ENCODE measurements at places on chromosomes 3 and 15.

DNA sequence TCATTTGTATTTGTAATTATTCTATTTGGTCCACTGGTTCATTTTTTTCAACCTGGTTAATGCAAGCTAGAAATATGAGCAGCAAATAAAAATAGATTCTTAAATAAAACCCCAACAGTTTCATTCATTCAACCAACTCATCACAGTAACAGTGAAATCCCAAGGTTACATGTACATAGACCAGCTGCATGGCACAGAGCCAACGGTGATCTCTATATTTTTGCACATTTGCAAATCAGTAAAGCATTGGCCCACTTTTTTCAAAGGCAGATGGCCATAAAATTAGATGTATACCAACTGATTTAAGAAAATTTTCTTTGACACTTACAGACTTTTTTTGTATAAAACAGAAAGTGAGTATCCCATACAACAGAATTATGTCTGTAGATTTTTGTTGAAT lies 49.3 kb downstream of the STRIT1 start:
- no peak for DNase-seq

- DNase-seq: no peak
Observed at GRCh38 chr3:55508335-55508734, 21.2 kb upstream of the WNT5A start.

GRCh38 chr3:57787867-57788623 lies 31.9 kb downstream of the SLMAP start:
- no peak for DNase-seq

DNA sequence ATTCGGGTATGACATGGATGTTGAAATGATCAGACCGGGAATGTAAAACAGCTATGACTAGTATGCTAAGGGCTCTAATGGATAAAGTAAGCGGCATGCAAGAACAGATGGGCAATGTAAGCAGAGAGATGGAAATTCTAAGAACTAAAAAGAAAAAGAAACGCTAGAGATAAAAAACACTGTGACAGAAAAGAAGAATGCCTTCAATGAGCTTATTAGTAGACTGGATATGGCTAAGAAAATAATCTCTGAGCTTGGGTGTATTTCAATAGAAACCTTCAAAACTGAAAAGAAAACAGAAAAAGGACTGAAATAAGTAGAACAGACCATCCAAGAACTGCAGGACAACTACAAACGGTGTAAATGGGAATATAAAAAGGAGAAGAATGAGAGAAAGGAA lies 101.2 kb downstream of the HES1 start:
- no peak for DNase-seq

GRCh38 chr3:168036619-168037018 lies 59.1 kb downstream of the GOLIM4 start:
- DNase-seq: no peak

DNA sequence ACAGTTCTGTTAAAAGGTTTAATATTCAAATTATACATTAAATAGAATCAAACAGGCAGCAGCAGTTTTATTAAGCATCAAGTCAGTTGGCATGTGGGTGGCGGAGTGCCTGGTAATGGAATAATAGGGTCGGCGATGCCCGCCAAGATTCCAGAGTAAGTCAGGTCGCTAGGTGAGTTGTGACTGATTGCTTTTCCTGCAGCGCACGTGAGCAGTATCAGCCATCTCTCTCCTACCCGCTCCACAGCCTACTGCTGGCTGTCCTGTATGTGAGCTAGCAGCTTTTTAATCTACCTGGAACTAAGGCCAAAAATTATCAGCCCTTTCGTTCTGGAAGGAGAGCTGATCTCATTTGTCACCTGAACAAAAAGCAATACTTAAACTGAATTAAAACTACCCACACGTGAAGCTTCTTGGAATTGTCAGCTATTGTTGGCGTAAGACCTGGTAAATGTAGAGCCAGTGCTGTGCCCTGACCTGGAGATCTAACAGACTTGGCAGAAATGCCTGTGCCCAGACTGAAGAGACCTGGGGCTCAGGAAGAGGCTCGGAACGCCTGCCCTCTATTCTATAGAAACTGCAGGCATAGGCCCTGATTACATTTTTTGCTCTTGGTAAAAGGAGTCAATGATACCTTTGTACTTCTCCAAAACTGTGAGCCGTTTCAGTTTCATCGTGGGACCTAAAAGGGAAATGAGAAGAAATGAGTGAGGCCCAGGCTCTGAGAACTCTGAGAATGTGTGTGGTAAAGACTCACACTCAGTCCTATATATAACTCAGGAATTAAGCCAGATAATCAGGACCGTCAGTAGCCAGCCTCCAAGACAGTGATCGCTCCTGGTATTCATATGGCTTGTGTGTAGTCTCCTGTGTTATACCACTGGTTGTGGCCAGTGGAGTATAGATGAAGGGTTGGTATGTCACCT lies 21.9 kb downstream of the IDH3A start:
- DNase-seq: peak; percentile 67

- DNase-seq: no peak
Observed at GRCh38 chr15:34810443-34811129, 15.2 kb upstream of the ACTC1 start.

- DNase-seq: no peak
Observed at GRCh38 chr3:151891721-151892120, 18.3 kb downstream of the SUCNR1 start.

GRCh38 chr15:40500568-40501330 lies 30.0 kb downstream of the CHST14 start:
- DNase-seq: no peak

- DNase-seq: peak; percentile 87
Observed at GRCh38 chr15:92810418-92811138, 89.5 kb upstream of the CHD2 start.

DNA sequence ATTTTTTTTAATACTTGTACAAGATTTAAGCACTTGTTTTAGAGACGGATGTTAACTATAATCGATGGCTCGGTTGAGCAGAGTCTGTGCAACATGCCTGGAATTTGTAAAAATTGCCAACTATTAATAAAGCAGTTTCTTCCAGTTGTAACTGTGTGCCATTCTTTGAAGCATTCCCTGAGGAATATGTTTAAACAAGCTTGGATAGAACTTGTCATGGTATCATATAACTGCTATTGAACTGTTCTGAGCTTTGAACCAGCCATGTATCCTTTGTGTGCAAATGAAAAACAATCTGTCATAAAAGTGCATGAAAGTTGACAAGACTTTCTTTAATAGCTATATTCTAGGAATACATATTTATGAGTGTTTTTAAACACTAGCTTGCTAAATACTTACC lies 45.8 kb upstream of the UBE2E2 start:
- no peak for DNase-seq

DNA sequence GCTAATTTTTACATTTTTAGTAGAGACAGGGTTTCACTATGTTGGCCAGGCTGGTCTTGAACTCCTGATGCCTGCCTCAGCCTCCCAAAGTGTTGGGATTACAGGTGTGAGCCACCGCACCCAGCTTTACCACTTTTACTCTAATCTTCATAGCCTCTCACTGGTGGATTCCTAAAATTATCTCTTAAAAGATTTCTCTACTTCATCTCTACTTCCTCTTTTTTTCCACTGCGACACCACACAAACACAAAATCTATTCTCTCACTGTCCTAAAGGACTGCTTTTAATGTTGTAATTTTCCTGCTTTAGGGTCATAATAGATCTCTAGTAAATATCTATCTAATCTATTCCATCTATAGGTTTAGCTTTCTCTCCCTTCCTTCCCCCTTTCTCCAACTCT lies 34.0 kb upstream of the TBL1XR1 start:
- no peak for DNase-seq

DNA sequence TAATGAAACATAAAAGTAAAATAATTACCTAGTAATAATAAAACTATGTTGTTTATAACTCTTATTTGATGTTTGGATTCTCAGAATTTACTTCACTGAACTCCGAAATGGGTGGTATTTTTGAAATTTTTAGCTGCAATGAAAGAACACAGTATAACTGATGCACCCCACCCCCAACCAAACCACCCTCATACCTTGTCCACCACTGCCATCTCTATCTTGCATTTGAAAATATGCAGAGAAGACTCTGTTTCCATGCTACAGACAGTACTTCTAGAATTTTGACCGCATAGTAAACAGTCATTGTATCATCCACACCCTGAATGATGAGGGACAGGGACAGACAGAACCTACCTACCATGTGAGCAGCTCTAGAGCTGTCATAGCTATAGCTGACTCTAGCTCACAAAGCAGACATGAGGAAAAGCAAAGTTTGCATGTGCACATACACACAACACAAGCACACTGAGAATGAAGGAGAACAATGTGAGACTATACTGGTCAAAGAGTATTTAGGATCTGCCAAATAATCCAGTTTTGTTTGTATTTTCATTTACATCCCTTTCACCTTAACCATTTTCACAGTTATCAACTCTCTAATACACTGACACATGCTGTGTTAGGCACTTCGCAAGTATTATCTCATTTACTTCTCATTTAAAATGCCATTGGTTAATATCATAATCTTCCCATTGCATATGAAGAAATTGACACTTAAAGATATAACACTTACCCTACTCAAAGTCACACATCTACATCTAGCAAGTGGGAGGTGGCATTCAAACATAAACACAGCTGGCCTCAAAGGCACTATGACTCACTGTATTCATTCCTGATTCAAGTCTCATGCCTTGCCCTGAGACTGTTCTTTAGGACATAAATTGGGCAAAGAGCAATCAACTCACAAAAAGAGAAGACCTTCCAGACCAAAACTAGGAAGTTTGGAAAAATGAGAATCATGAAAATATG lies 1014.7 kb upstream of the CFAP20DC start:
- DNase-seq: peak; percentile 21

DNA sequence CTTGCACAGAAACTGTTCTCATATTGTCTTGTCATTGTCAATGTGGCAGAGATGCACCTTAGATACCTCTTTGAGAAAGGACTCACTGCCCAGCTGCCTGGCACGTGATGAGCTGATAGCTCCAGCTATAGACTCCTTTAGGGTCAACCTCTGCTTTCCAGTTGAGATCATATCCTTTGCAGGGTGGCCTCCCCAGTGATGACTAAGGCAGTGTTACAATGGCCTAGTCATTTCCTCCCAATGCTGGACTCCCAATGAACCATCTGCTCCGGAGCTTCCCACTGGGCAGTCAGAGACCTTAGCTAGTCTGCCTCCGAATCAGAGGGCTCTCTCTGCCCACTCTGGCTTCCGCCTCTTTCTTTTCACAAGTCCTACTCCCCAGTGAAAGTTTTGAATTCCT lies 79.5 kb downstream of the CHRD start:
- no peak for DNase-seq

DNA sequence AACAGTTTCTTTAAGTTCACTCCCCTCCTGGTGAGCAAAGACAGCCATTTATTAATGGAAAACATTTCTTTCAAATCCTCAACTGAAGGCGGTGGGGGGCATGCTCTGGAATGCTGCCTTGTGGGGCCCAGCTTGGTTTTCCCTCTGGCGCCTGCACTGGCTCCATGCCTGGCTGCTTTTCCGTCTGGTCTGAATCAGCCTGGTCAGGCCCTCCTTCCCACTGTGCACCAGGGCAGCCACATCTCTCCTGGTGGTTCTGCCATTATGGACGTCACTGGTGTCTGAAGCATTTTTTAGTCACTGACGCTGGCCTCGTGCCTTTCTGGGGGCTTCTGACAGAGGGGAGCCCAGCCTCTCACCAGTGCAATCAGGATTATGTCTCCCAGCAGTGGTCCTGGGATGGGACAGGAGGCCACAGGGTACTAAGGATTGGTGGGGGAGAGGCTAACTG lies 57.6 kb upstream of the APEH start:
- DNase-seq: no peak

DNA sequence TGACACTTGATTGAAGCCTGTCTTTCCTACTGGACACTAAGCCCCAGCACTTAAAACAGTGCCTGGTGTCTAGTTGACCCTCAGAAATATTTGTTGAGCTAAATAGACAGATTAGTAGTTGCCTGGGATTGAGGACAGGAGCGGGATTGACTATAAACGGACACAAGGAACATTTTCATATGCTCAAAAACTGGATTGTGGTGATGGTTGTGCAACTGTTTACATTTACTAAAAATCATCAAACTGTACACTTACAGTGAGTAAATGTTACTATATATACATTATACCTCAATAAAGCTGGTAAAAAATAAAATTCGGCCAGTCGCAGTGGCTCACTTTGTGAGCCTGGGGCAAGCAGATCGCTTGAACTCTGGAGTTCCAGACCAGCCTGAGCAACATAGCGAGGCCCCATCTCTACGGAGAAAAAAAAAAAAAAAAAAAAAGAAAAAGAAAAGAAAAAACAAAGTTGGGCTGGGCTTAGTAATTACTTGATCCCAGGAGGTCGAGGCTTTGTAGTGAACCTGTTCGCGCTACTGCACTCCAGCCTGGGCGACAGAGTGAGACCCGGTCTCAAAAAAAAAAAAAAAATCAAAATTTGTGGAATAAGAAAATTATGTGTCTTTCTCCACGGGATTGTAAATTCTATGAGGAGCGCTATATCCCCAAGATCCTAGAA lies 632 bp upstream of the IDH3A start:
- DNase-seq: no peak

DNA sequence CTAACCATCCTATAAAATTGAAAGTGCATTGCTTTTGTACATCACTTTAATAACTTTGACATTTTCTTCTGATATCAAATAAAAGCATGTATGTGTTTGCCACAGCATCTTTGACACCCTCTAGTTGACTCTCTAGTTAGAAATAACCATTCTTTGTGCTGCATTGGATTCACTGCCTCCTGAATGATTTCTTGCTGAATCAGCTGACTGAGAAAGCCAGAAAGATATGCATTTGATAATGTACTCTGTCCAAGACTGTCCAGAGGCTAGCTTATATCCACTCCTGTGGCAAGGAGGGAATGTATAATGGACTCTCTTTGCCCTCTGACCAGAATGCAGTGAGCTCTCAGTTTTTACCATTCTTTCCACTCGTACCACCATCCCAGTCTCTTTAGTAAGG lies 6.2 kb downstream of the RAB11A start:
- DNase-seq: no peak

DNA sequence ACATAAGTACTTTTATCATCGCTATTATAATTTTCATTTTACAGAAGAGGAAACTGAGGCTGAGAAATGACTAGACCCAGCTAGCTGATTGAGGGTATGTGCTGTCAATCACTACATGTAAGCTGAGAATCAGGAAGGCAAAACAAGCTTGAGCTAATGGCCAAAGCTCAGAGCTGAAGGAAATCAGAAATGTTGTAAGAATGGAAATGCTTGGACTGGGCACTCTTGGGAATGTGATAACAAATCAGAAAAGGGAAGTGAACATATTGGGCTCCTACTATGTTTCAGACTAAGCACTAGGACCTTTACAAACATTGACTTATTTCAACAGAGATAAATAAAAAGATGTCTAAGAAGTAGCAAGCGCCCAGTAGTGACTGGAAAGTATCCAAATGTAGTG lies 33.8 kb upstream of the BOC start:
- no peak for DNase-seq

DNA sequence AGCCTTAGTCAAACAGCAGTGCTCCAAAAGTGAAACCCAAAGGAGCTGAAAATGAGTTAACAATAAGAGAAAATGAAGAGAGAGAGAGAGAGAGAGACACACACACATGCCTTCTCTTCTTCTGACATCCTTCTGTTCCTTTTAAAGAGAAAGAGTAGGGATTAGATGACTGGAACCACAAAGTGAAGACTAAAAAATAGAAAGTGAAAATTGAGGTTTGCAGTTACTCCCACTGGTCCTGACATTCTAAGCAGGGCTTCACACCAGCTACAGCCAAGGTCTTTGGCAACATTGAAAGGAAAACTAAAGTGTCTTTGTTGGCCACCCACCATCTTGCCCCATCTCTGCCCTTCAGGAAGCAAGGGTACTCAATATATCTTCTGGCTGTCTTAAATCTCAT lies 59.2 kb downstream of the USP50 start:
- no peak for DNase-seq

GRCh38 chr3:23767546-23767945 lies 38.2 kb upstream of the UBE2E1 start:
- no peak for DNase-seq

- no peak for DNase-seq
Observed at GRCh38 chr3:171417137-171417536, 43.1 kb downstream of the TNIK start.
